CD4-positive, CD25-positive, alpha-beta regulatory T cell (primary cell): ENCODE measurements at places on chromosomes 7 and 10. TPM values are rescaled to one million over a fixed set of nuclear protein-coding genes. Genes with fewer than 3 reads are reported as not detected.

Gene MYL10
- total RNA-seq = not detected

Gene AEBP1
- 4.1 TPM for total RNA-seq

Gene NXPH1
- total RNA-seq = not detected

Gene UPK3B
- 8.4 TPM for total RNA-seq

Gene C10orf95
- total RNA-seq = 0.35 TPM

Gene HABP2
- not detected for total RNA-seq

Gene LRRD1
- total RNA-seq = 0.44 TPM

Gene OR2A42
- 0.30 TPM for total RNA-seq

Gene ZNF735
- not detected for total RNA-seq

Gene ITGB8
- total RNA-seq = 2.1 TPM

DNA sequence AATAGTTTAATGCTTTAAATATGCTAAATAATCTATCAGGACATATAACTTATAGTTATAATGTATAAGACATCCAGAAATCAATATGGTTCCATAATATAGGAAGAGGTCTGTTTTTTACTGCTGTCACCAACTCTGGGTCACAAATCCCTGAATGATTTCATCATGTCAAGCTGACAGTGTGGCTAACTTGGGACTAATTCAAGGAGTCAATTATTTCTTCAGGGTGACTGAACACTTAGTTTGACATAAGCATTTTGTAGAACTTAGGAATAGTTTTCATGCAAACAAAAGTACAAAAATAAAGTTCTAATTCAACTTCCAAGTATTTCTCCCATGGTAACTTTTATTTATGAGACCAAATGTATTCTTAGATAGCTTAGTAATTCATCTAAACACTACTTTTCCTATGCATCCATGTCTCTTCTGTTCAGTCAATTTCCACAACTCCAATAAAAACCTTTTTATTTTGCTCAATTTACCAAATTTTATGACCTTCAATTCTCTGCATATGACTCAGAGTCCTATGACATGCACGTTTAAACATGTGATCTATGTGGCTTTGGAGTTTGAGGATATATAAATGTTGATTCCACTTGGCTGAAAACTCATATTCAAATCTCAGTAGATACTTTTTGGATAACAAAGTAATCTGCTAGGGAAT is 40.3 kb upstream of the GNAT3 start:
- no peak for DNase-seq

DNA sequence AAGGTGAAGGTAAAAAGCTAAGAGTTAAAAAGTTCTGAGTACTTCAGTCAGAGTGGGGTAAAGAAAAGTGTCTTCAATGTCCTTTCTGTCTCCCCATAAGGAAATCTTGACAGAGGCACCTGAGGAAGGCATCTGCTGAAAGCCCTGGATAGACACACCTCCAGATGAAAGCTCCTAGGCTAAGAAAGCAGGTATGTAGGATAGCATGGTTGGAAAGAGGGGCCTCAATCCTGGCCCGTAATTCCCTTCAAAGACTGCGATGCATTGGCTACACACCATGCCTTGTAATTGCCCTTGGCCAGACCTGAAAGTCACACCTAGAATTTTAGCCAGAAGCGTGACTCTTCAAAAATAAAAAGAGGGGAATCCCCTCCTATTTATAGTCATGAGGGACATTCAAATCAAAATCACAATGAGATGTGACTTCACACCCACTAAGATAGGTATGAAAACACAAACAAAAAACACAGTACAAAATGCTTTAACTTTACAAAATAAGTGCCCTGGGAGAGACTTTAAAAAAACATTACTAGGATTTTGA is 809.7 kb downstream of the IPMK start:
- DNase-seq = no peak

- no peak for DNase-seq
These were observed 121.5 kb downstream of the SRPK2 start for GRCh38 chr7:105267244-105267643.

DNA sequence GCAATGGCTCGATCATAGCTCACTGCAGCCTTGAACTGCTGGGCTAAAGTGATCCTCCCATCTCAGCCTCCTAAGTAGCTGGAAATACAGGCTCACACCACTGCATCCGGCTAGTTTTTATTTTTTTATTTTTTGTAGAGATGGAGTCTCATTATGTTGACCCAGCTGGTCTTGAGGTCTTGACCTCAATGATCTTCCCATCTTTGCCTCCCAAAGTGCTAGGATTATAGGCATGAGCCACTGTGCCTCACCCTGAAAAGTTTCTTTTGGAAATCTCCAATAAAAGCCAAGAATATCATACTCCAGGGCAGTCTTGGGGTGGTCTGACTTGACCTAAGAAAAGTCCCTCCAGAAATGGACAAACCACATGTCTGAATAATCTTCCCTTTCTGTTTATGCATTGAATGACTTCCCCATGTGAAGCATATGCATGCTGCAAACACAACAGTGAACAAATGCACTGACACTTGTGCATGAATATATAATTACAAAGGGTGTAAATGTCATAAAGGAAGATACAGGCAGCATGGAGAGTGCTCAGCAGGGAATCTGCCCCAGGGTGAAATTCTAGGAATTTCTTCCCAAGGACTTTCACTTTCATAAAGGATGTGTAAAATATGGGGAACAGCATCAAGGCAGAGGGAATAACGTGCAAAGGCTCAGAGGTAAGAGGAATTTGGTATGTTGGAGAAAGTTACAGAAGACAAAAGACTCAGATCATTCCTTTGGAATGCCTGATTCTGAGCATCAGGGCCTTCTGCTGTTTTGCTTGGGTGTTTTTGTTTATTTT is 142.4 kb upstream of the LYZL1 start:
- DNase-seq = no peak

GRCh38 chr7:125126376-125126775 is 196.8 kb upstream of the POT1 start:
- no peak for DNase-seq

DNA sequence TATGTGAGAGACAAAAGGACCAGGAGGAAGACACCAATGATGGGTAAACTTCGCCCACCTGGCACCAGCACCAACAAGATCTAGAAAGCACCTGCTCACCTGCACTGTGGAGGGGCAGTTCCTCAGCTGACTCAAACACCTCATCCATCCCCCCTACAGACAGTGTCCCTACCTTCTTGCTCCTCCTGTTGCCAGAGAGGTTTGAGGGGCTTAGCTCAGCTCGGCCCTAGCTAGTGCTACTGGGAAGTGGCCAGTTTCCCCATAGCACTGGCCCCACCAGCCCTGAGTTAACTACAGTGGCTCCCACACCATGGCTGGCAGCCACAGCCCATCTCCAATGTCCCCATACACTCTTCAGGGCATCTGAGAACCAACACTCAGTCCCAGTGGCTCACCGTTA is 70.8 kb downstream of the GRID1 start:
- no peak for DNase-seq

GRCh38 chr10:64206409-64206808 is 685.2 kb downstream of the REEP3 start:
- no peak for DNase-seq

- DNase-seq = no peak
These were observed 60.8 kb upstream of the GPR158 start for GRCh38 chr10:25114036-25114411.

DNA sequence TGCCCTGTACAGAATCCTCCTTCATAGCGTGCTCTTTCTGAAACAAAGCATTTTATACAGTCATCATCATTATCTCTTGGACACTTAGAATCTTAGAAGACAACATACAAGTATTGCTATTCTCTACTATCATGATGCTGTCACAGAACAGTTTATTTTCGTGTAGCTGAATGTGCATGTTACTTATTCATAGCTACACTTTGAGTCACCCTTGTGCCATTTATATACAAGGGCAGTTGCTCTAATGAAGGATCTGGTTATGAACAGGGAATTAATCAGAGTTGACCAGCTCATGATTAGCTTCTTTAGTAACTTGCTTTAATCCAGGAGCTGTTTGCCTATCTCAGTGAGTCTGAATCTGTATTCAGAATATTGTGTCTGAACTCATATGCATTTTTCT is 11.2 kb downstream of the CASP2 start:
- DNase-seq = no peak

- DNase-seq = no peak
These were observed 174.8 kb downstream of the PTEN start for GRCh38 chr10:88038268-88038667.

DNA sequence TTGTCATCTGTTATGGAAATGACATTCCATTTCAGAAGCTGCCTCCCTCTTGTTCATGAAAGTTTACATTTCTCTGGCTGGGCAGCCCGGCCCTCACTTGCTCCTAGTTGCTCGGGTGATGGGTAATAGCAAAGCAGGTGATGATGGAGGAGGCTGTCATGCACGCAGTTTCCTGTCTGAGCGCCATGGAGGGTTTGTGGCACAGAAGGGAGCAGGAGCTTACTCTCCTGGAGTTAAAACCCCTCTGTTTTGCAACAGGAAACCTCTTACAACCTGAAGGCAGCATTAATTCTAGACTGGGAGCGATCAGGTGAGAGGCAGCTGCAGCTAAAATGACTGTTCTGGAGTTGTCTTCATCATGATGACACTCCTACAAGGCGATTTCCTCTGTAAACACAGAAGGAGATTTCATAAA is 34.1 kb upstream of the MKI67 start:
- peak; percentile 5 for DNase-seq

DNA sequence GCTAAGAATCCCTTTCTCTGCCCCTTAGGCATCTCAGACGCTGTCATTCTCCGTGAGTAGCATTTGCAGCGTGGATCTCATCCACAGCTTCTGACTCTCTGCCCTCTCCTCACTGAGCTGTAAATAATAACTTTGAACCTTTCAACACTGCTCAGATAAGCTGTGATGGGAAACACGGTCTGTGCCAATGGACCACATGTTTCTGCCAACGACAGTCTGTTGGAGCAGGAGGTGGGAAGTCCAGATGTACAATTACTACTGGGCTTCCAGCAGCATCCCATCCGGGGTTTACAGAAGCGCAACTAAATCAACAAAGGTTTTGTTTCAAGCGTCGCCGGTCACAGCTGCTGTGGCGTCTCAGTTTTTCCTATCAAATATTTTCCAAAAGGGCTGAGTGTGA is 1110.6 kb downstream of the TYW1 start:
- DNase-seq = no peak

DNA sequence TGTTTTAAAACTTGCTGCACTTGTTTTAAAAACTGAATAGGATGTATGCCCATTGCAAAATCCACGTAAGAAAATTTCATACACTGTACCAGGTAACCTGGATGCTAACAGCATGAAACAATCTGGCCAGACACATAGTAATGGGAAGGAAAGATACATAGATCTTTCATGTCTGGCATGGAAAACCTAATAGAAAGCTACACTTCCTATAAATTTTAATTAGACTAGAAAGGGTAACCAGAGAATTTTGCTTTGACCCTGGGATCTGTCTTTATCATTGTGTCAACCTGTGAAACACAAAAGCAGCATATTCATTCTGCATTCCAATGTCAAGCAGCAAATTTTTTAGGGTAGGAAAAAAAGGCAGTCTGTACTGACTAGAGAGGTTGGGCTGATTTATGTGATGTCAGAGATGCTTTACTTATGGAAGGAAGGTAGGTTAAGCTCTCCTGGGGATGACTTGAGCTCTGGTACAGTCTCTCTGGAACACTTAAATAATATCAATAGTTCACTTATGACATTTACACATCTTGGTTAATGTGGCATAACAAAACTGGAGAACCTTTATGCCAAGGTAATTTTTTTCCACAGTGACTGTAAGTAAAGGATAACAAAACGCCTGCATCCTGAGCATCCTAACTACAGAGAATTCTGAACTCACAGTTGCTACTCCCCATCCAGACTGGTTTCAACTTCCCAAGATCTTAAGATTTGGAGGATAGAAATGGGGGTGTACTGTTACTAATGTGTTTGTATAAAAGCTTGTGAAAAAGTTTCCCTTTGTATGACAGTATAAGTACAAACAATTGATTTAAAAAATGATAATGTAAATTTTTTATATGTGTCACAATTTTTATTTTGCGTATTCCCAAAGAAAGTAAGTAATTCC is 44.7 kb downstream of the DOCK4 start:
- DNase-seq = no peak

DNA sequence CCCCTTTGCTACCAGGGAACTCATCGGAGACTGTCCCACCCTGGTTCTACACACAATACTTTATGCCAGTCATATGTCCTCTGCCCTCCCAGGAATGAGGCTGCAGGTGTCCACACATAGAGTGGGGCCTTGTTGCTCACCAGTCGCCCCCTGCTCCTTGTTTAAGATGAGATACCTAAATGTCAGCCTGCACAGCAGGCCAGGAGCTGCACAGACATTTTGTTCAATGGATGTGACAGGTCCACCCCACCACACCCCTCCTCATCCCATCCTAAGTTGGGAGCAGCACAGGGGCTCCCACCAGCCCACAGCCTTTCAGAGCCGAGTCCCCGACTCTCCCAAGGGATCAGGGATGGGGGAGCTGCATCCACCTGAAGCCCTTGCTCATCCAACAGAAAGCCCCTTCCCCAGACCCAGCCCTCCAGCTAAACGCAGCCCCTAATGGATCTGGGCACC is 6.2 kb upstream of the GRID1 start:
- no peak for DNase-seq

DNA sequence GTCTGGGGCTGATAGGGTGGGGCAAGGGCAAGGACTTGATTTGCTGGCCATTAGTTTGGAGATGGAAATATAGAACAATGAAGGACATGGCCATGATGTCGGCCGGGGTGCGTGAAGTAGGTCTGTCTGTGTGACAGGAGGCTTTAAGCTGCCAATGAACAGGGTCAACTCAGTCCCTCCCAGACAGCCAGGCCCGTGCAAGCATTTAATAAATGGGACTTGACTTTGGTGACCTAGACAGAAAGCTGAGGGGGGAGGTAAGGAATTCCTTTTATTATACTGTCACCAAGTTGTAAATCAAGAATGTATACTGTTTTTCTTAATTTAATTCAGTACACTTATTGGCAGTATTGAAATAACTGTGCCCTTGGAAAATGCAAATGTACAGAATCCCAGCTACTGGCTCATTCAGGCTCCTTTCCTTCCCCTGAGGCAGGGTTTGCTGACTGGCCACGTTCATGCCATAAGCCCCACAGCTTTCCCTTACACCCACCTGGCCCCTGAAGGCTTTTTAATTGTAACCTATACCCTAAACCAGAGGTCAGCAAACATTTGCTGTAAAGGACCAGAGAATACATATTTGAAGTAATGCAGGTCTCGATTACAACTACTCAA is 87.2 kb downstream of the WIPF3 start:
- DNase-seq = no peak

GRCh38 chr7:118059209-118059608 is 124.8 kb upstream of the LSM8 start:
- DNase-seq = no peak

- no peak for DNase-seq
These were observed 167.1 kb upstream of the SMIM30 start for GRCh38 chr7:113285411-113285810.

DNA sequence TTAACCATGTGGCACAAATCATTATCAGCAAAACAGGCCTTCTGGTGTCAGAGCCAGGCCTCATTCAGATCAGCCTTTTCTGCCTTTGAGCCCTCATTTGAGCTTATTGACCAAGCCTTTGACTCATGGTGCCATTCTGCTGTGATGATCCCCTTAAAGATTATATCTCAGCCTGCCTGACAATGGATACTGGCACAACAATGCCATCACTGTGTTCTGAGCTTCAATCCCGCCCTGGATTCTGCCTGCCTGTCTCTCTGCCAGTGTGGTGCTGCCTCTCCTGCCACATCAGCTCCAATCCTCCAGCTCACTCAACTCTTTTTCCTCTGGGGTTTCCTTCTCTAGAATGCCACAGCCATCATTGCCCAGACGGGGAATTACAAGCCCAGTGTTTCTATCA is 52.6 kb downstream of the SRI start:
- no peak for DNase-seq

GRCh38 chr7:33742999-33743587 is 162.2 kb upstream of the BMPER start:
- no peak for DNase-seq

- DNase-seq = no peak
These were observed 128.9 kb downstream of the NRCAM start for GRCh38 chr7:108327353-108327752.

- no peak for DNase-seq
These were observed 88.3 kb downstream of the GALNT17 start for GRCh38 chr7:71220210-71220695.
